ENCODE measurements at places on chromosomes 12 and 14. TPM values are rescaled to one million over a fixed set of nuclear protein-coding genes. Genes with fewer than 3 reads are reported as not detected.

GLIPR1 gene
- 122 TPM for polyA plus RNA-seq

SOAT2 gene
- polyA plus RNA-seq = 0.07 TPM

MDGA2 gene
- 0.04 TPM for polyA plus RNA-seq

CMTM5 gene
- polyA plus RNA-seq = 0.16 TPM

TIGAR gene
- polyA plus RNA-seq = 8.1 TPM

UNC119B gene
- polyA plus RNA-seq = 44.3 TPM

AVPR1A gene
- 4.3 TPM for polyA plus RNA-seq

CCDC60 gene
- polyA plus RNA-seq = 0.32 TPM

PRKD1 gene
- 18.8 TPM for polyA plus RNA-seq

Measured in ovary (tissue), 10 donors.